ENCODE measurements at places on chromosomes 2 and 18. TPM values are rescaled to one million over a fixed set of nuclear protein-coding genes. Genes with fewer than 3 reads are reported as not detected.

The CBLN2 gene
- not detected for total RNA-seq

The SLC9A4 gene
- 0.18 TPM for total RNA-seq

The NGEF gene
- not detected for total RNA-seq

GRCh38 chr2:112004253-112004645, 50.8 kb upstream of the TMEM87B start:
- DNase-seq, result no peak

GRCh38 chr18:809985-810642, 1.9 kb downstream of the YES1 start:
- no peak for DNase-seq

DNA sequence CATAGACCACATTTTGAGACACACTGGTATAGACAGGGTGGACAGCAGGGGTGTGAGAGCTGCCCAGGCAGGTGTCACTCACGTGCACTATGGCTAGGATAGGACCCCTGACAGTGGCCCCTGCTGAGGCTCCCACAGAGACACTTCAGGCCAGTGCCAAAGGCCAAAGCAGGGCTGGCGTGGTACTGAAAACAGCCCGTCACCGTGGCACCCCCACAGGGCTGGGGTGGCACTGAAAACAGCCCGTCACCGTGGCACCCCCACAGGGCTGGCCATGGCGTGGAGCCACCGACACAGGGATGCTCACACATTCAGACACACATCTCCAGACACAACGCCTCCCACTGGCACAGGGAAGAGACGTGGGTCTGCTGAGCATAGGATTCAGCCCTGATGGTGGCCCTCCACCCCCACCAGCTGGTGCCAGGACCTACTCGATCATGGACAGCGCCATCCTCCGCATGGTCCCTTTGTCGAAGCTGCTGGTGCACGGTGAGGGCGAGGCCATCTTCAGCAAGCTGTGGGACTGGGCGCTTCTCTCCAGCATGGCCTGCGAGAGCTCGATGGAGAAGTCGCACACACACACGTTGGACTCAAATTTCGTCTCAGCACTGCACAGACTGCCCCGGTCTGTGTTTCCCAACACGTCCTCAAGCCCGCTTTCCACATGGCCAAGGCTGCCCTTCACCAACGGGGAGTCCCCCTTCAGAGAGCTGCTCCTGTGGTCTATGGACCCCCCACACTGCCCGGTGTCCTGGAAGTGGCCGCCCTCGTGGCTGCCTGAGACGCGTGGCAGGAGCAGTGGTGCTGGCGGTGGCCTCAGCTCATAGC, 34.1 kb downstream of the ANKMY1 start:
- no peak for DNase-seq

DNA sequence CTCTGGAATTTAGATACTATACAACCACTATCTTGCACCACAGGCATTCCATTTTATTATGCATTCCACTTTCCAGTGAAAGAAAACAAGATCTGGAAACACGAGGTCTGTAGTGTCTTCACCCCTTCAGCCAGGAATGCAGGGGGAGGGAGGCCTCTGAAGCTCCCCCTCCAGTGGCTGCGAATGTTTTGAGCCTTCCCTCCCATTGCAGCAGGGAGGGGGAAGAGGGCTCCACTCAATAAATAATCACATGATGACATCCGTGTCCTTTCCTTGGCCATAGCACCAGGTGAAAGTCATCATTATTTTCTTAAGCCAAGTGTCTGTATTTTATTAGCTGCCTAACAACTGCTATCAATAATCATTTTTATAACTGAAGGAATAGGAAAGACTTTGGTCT, 38.6 kb downstream of the ALPK2 start:
- DNase-seq, result no peak

- DNase-seq, result no peak
Observed at GRCh38 chr2:152465541-152465940, 130.6 kb downstream of the FMNL2 start.

GRCh38 chr2:61214171-61214570, 52.2 kb downstream of the C2orf74 start:
- no peak for DNase-seq

Data from T-helper 17 cell (primary cell).